ENCODE measurements at places on chromosomes 2 and 18.
A peak's percentile ranks its signal among the peaks of the same experiment; 100 is the strongest.

- DNase-seq = no peak
Measured at GRCh38 chr2:194102546-194102945, 1554.5 kb upstream of the SLC39A10 start.

- no peak for DNase-seq
Measured at GRCh38 chr2:117760916-117761315, 53.6 kb upstream of the DDX18 start.

- DNase-seq = no peak
Measured at GRCh38 chr2:230000118-230000841, 68.4 kb downstream of the SLC16A14 start.

DNA sequence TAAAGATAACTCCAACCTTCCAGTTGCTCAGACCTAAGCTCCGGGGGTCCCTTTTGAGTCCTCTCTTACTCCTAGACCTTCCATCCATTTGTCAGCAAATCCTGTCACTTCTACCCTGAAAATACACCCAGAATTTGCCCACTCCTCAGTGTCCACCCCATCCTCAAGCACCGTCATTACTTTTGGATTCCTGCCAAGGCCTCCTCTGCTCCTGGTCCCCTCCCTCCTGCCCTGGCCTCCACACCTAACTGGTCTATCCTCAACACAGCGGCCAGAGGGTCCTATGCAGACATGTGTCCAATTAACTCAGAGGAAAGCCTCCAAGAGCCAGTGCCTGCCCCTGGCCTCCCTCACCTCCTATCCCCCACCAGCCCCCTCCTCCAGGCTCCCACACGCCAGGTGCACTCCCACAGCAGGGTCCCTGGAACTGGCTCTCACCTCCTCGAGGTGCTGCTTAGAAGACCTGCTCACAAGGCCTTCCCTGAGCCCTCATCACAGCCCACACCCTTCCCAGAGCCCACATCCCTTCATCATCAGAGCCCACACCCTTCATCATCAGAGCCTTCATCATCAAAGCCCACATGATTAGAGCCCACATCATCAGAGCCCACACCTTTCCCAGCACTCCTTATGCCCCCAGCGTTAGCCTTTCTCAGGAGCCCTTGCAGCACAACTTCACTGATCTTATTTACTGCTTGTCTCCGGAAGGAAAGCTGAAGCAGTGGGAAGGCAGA is 20.4 kb downstream of the FAM178B start:
- no peak for DNase-seq

DNA sequence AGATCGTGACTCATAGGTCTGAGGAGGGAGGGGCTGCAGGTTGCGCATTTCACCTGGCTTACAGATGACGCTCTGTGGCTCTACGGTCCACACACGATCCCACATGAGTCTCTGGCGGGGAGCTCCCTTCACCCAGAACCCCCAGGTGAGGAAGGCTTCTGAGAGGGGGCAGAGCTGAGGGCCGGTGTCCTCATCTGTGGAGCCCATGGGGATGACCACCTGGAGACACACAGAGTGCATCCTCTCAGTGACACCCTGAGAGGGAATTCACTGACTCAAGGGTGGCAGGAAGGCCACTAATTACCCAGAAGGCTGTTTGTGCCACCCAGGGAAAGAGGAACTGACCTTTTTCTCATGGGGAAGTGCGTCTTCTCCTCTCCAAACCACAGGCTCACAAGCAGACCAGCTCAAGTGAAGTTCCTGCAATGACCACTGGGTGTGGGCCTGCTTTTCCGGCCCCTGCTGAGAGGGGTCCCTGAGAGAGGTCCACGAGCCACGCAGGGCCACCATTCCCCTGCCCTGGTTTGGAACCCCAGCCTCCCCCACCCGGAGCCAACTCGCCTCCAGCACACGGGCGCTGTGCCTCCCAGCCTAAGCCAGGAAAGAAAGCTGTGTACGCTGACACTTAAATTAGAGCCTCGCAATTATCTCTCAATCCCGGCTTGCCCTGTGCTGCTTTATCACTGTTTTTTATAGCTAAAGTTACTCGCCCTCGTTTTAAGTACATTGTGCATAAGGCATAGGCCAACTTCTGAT is 114.1 kb downstream of the BCL11A start:
- DNase-seq = peak; percentile 53

GRCh38 chr2:23532391-23533337 is 147.7 kb downstream of the KLHL29 start:
- DNase-seq = no peak

DNA sequence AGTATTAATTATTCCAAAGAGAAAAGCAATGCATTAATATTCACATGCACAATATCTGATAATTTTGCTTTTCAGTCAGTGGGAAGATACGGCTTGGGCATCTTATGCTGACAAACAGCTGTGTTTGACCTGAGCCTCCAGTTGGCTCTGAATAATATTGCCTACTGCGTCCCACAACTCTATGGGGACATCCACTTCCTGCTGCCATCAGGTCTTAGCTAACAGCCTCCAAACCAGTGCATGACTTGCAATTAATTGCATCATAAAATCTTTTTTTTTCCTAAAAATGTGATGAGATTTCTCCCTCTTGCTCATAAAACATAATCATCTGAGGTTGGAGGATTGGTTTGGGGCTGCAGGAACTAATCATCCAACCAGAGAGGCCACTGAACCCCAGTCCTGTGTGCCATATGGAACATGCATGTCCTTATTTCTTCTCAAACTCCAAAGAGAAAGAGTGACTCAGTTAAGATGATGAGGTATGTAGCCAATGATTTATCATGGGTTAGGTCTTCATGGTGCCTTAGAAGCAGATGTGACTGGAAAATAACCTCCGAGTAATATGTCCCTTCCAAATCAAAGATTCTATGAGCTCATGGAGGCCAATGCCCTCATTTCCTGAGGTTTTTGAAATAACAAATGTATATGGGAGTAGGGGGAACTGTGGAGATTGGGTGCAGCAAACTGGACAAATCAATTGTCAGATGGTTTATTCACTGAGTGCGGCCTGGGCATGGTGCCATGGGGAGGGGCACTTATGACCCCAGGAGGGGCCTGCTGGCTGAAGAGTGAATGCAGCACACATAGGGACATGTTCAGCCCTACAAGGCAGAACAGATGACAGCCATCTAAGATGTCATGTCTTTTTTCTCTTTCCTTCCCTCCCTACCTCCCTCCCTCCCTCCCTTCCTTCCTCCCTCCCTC is 39.4 kb downstream of the EDAR start:
- DNase-seq = no peak

GRCh38 chr2:208627110-208627884 is 220.7 kb downstream of the PTH2R start:
- no peak for DNase-seq
